ENCODE measurements at places on chromosomes 5 and 9.
A peak's percentile ranks its signal among the peaks of the same experiment; 100 is the strongest.

DNA sequence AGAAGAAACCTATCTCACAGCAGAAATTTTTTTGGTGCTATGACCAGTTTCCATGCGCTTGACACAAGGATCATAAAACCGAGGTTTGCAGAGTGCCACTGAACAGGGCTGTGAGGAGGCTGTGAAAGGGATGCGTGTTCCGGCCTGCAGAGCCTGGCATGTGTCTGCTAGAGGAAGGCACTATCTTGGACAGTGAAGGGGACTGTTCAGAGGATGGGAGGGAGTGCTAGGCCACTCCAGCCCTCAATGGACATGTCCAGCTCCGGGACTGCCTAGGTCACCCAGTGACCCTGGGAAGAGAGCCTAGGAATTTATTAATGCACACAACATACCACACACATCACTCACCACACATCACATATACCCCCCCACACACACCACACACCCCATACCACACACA is 275.9 kb downstream of the GADD45G start:
- DNase-seq, result no peak

GRCh38 chr5:178116143-178116885 is 3.0 kb downstream of the N4BP3 start:
- DNase-seq, result peak; percentile 60

DNA sequence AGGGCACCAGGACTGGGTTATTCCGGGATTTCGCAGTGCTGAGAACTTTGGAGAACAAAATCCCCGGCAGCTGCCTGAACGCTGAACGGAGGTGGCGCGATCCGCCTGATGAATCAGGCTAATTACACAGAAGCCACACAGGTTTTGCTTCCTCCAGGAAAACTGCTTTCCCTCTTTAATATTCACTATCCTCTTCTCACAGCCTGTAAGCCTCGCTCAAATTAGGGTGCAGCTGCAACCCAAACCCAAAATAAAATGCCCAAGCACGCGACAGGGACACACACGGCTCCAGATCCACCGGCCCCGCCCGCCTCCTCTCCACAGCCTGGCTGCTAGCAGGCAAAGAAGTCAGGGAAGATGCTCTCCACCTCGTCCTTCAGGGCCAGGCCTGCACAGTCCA is 6.0 kb downstream of the SOHLH1 start:
- DNase-seq, result no peak

GRCh38 chr9:75039009-75039408 is 10.9 kb upstream of the CARNMT1 start:
- no peak for DNase-seq

DNA sequence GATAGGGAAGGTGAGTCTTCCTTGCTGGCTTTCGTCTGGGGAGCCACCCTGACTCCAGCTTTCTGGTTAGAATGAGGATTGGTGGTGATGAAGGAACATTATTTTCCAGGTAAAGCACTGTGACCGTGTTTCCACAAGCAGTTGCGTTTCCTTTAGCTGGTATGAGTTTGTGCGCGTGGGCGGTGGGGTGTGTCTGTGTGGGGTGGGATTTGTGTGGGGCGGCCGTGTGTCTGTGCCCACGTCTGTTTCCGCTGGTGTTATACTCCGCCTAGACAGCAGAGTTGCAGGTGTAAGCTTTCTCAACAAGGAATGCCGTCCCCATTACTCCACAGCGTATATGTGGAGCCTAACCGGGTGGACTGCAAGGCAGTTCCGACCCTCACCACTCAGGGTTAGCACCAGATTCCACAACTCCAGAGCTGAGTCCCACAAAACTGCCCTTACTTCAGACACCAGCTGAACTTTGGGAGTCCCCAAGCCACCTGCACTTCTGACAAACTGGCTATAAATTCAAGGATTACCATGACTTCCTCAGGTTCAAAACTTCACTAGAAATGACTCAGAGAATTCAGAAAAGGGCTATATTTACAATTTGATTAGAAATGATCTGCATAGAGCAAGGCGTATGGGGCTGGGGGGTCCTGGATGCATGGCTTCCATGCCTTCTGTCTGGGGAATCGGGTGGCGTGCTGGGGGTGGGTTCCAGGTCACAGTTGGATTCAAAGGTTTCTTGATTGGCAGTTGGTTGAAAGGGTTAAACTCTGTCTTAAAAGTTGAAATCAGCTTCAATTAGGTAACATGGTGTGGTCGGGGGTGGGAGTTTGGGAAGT is 29.8 kb downstream of the PROP1 start:
- no peak for DNase-seq

DNA sequence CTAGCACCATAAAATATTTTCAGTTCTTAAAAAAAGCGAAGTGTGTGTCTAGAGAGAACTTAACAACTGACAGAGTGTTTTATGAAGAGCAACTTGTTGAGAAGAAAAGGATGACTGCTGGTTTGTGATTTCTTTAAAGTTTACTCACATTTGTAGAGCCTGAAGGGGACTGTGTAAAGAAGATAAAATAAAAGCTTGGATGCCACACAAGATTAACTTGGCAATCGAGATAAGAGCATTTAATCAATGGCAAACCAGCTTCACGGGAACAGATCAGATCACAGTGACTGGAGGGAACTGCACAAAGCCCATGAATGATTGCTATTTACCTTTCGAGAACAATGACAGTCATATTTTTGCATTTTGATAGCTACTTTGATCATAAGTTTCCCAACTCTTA is 2013.1 kb upstream of the CDH9 start:
- DNase-seq, result no peak

DNA sequence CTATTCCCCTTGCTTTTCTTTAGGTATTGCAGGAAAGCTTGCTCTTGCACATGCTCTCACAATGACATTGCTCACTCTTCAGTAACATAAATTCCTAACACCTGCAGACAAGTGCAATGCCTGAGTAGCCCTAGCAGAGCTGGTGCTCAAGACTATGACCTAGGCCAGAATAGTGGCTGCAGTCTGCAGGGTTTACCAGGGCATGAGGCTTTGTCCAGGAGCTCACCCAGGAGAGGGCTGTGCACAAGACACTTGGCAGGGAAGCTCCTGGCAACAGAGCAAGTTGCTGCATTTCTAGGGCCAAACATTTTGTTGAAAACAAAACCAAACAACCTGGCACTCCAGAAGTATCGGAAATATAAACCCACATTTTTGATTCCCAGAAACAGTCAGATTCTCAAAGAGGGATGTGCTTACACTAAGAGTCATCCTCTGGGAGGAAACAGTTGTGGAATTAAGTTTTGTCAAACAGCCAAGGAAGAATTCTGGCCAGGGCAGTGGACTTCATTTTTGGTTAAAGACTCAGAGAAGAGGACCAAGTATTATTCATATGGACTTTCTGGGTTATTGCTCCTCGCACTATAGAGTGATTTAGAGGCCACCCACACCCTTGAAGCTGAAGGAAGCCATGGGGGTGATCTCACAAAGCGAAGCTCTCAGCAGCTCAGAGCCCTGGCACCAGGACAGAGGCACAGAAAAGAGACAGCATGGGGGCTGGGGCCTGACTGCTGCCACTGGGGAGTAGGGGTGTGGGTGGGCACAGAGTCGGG is 44.9 kb downstream of the MACROH2A1 start:
- DNase-seq, result no peak

DNA sequence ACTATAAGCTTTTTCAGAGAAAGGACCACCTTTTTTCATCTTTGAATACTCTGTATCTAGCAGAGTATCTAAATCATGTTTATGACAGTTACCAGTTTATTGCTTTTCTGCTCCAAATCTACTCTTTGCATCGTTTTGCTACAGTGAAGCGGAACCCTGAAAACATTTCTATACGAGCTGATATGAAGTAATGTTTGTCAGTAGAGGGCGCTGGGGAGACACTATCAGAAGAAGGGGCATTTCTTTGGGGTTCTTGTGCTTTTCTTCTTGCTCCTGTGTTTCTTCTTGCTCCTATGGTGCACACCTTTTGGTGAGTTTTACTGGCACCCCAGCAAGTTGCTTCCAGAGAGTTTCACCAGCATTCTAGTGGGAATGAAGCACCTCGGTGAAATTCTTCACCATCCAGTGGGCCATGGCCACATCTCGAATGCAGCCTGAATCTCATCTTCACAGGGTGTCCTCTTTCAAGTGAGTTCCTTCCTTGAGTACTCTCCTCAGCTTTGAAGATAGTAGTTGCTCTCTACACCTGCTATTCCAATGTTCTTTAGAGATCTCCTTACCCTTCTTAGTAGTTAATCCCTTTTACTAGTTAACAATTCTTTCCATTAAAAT is 98.4 kb downstream of the FGF1 start:
- DNase-seq, result peak; percentile 59

DNA sequence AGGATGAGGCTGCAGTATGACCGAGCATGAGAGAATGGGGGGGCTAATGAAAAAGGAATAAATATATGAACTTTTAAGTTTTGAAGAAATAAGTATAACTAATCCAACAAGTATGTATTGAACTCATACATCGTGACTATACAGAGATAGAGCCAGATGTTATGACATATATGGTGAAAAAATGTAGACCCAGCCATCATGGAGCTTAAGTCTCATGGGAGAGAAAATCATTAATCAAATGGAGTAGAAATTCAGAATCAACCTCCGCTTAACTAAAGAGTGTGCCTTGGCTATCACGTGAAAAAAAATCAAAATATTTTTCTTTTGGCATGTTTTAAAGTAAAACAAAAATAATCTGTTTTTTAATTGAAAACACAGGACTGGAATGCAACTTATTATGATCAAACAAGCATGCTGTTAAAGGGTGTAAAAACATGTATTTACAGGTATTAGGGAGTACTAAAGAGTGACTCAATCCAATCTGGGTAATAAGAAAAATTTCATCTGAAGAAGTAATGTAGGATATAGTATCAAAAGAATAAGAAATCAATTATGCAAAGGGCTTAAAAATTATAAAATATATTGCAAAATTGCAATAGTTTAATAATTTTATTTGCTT is 868.5 kb upstream of the NUDT12 start:
- no peak for DNase-seq

DNA sequence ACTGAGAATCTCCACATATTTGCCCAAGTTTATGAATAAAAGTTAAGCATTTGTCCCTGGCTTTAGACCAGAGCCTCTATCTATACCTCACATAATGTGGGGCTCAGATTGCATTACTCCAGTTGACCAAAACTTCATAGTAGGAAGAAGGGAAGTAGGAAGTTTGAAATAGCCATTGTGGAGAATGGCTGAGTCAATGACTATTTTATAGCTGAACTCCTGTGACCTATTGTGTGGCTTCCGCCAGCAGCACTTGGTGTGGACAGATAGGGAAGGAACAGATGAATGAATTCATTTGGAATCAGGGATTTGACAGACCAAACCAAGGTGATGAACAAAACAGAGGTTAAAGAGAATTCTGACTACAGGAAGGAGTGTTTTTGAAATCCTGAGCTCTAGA is 92.9 kb upstream of the LPAR1 start:
- DNase-seq, result no peak

DNA sequence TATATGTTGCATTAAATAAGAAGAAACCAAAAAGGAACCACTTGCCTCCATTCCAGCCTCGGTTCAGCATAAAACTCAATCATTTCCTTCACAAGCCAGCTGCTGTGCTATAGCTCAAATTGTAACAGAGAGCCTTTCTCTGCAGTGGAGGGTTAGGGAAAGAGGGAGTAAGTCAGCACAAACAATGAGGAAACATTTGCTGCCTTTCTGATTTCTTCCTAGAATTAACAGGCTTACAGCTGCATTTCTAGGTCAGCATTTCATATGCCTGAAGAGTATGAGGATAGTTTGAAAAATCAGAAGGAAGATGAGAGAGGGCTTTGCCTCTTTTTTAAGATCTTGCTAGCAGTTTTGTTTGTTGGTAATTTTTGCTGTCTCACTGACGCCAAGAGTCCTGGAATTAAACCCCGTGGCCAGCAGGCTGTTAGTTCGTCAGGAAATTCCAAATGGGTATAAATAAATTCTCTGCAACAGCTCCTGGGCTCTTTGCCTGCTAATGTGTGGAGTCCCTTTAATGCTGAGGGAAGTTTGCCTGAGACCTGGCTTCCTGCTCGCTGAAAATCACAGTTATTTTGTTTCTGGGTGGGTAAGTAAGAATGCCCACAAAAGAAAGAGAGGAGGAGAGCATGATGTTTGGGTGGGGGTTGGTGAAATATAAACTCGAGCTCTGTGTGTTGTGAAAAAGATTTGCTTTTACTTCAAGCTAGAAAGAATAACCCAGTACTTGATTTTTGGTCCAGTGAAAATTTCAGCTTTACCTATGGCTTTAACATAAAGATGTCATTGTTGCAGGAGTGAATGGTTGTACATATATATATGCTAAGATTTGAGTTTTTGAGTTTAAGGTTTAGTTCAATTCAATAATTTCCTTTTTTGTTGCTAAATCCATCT is 148.1 kb upstream of the DMRT1 start:
- no peak for DNase-seq

DNA sequence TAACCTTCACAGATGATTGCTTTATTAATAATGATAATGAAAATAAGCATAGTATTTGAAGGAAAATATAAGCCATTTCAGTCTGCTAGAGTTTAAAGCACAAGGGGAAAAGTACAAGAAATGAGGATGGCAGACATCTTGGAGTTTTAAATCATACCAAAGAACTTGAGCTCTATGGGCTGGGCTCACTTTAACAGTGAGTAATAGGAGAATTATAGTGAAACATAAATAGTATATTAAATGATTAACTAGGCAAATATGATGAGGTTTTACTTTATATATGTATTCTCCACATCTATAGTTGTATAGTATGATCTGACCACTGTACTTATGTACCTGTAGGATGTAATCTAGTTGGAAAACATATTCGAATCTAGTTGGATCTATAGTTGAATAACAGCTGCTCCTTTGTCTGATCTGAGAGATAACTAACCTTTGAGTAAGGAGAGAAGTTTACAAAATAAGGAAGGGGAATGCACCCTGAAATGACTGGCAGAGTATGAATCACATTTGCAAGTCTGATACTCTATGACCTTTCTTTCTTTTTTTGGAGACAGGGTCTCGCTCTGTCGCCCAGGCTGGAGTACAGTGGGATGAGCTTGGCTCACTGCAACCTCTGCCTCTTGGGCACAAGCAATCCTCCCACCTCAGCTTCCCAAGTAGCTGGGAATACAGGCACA is 17.6 kb downstream of the MEGF9 start:
- no peak for DNase-seq

- no peak for DNase-seq
Measured at GRCh38 chr9:85872463-85872862, 68.5 kb upstream of the NAA35 start.

- peak; percentile 41 for DNase-seq
Measured at GRCh38 chr5:58751222-58751837, 168.5 kb downstream of the RAB3C start.

DNA sequence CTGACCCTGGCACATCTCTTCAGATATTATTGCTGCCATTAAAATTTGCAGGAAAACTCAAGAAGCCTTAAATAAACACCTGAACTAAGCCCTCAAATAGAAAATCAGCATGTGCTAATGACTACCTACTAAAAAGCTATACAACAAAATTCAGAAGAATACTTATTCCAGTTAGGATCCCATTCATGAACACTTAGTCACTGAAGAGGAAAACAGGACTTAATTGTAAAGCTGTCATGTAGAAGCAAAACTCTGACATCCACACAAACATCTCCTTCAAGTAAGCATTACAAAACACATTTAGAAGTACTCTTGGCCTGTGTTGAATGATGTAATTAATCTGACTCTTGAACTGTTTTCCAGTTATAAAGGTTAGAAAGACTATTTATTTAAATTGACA is 19.9 kb downstream of the ELL2 start:
- no peak for DNase-seq

Measured in activated CD4-positive, alpha-beta T cell treated with anti-CD3 and anti-CD28 coated beads for 48 hours (primary cell).